ENCODE measurements at places on chromosomes 2 and 18.

- DNase-seq, result no peak
Observed at GRCh38 chr18:23356915-23357601, 96.0 kb upstream of the RIOK3 start.

- DNase-seq, result no peak
Observed at GRCh38 chr2:234285541-234285940, 211.3 kb downstream of the ARL4C start.

DNA sequence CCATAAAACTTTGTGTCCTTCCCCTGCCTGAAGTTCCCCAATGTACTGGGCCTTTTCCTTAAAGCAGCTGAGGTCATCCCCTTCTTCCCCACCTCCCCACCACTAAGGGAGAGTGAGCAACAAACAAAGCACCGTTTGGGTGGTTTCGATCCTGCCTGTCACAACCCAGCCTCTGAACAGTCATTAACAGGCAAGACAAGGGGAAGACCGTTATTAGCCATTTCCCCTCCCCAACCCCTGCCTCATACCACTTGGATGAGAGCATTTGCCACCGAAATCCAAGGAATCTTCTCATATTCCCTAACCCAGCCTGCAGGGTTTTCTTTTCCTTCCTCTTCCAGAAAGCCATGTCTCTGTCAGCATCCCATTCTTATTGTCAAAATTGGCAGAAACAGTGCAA, 65.6 kb downstream of the STRADB start:
- DNase-seq, result no peak

GRCh38 chr2:220243571-220243970, 616.1 kb downstream of the SLC4A3 start:
- no peak for DNase-seq

GRCh38 chr18:70428439-70428838, 139.6 kb downstream of the SOCS6 start:
- DNase-seq, result no peak

DNA sequence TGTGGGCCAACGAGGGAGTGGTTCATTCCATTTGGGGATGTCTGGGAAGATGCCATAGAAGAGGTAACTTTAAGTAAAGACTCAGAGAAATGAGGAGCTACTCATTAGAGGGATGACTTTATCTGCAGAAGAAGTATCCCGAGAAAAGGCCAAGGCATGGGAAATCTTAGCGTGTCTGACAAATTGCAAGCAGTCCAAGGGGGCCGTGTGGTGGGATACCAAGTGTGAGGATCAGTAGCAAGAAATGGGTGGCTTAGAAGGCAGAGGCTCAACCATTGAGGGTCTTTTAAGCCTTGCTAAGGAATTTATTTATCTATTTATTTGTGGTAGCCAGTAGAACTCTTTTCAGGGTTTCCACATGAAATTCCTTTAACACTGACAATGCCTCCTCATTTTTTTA, 436.4 kb downstream of the RNF144A start:
- no peak for DNase-seq

GRCh38 chr18:60668583-60668982, 296.0 kb upstream of the MC4R start:
- no peak for DNase-seq

GRCh38 chr2:39547811-39548719, 111.0 kb upstream of the MAP4K3 start:
- DNase-seq, result no peak

Measured in NCI-H524 treated with DMSO at 0.1 percent for 48 hours (cell line).